MCF 10A (cell line): ENCODE measurements at places on chromosomes 7 and 10. TPM values are rescaled to one million over a fixed set of nuclear protein-coding genes. Genes with fewer than 3 reads are reported as not detected.

CYP26C1 gene
- total RNA-seq = 0.07 and 0.14 TPM in 2 replicates

CLDN3 gene
- total RNA-seq = not detected in 2 replicates

CALHM3 gene
- total RNA-seq = not detected in 2 replicates

GIMAP6 gene
- total RNA-seq = not detected in 2 replicates

EEPD1 gene
- 0.37 and 0.70 TPM in 2 replicates for total RNA-seq

GRM3 gene
- not detected in 2 replicates for total RNA-seq

ARHGAP21 gene
- total RNA-seq = 75.4 and 85.1 TPM in 2 replicates

SUPV3L1 gene
- 65.1 and 73.6 TPM in 2 replicates for total RNA-seq

SMKR1 gene
- 12.4 and 17.1 TPM in 2 replicates for total RNA-seq

NT5C3A gene
- 35.4 and 49.5 TPM in 2 replicates for total RNA-seq

FAM25A gene
- total RNA-seq = not detected in 2 replicates

ERVW-1 gene
- not detected in 2 replicates for total RNA-seq

SH2B2 gene
- total RNA-seq = 1.4 and 2.4 TPM in 2 replicates

DEPP1 gene
- 0.76 and 0.84 TPM in 2 replicates for total RNA-seq

BLNK gene
- total RNA-seq = 1.0 and 1.1 TPM in 2 replicates

PPP1R3A gene
- not detected in 2 replicates for total RNA-seq

FFAR4 gene
- not detected in 2 replicates for total RNA-seq

CLRN3 gene
- not detected in 2 replicates for total RNA-seq

SYT15B gene
- 0.07 TPM in 1 of 2 replicates, not detected in the other for total RNA-seq

POLR2J2 gene
- 10.1 and 13.8 TPM in 2 replicates for total RNA-seq

AKR1C1 gene
- total RNA-seq = 4.3 and 6.2 TPM in 2 replicates

AMPH gene
- 0.63 and 0.81 TPM in 2 replicates for total RNA-seq

HOXA13 gene
- total RNA-seq = not detected in 2 replicates

PRR15 gene
- 6.8 and 8.0 TPM in 2 replicates for total RNA-seq

NUP205 gene
- 50.6 and 51.0 TPM in 2 replicates for total RNA-seq

NYAP1 gene
- 0.21 TPM in 1 of 2 replicates, not detected in the other for total RNA-seq

ITPRID1 gene
- not detected in 2 replicates for total RNA-seq

MEST gene
- total RNA-seq = 34.2 and 39.0 TPM in 2 replicates

CCDC172 gene
- not detected in 2 replicates for total RNA-seq

GNAI1 gene
- total RNA-seq = 27.6 and 30.4 TPM in 2 replicates

TMEM225B gene
- 0.70 and 0.96 TPM in 2 replicates for total RNA-seq

ACBD7 gene
- 0.54 and 0.63 TPM in 2 replicates for total RNA-seq

MRC1 gene
- 0.05 TPM in 1 of 2 replicates, not detected in the other for total RNA-seq

ITPRIP gene
- 29.4 and 29.8 TPM in 2 replicates for total RNA-seq

LRRC4 gene
- not detected in 2 replicates for total RNA-seq

NPTX2 gene
- not detected in 2 replicates for total RNA-seq

FAM237B gene
- not detected in 2 replicates for total RNA-seq

VSIR gene
- total RNA-seq = 3.6 and 7.0 TPM in 2 replicates

GPC2 gene
- total RNA-seq = 0.65 and 1.0 TPM in 2 replicates

CACNB2 gene
- total RNA-seq = 2.7 and 3.3 TPM in 2 replicates

TYSND1 gene
- 14.6 and 16.5 TPM in 2 replicates for total RNA-seq

APBB1IP gene
- total RNA-seq = not detected in 2 replicates

DPP6 gene
- total RNA-seq = not detected in 2 replicates

GIMAP8 gene
- not detected in 2 replicates for total RNA-seq

CFAP70 gene
- 1.5 and 2.9 TPM in 2 replicates for total RNA-seq
